ENCODE measurements at places on chromosomes 5 and 9. TPM values are rescaled to one million over a fixed set of nuclear protein-coding genes. Genes with fewer than 3 reads are reported as not detected.

DNA sequence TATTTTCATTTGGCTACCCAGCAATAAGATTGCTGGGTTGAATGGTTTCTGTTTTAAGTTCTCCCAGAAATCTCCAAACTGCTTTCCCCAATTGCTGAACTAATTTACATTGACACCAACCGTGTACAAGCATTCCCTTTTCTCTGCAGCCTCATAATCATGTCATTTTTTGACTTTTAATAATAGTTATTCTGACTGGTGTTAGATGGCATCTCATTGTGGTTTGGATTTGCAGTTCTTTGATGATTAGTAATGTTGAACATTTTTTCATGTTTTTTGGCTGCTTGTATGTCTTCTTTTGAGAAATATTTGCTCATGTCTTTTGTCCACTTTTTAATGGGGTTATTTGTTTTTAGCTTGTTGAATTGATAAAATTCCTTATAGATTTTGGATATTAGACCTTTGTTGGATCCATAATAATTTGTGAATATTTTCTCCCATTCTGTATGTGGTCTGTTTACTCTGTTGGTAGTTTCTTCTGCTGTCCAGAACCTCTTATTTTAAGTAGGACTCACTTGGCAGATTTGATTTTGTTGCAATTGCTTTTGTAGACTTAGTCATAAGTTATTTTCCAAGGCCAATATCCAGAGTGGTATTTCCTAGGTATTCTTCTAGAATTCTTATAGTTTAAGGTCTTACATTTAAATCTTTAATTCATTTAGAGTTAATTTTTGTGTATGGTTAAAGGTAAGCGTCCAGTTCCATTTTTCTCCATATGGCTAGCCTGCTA is 793.7 kb downstream of the BRINP1 start:
- no peak overlapping the region for H3K4me3 ChIP-seq
- no peaks in the 10 kb centered on the region for H3K27me3 ChIP-seq
- no peaks in the 10 kb centered on the region for H3K4me1 ChIP-seq
- no peak overlapping the region for H3K27ac ChIP-seq
- H3K36me3 ChIP-seq = no peaks in the 10 kb centered on the region

GRCh38 chr5:175561085-175561484 is 82.7 kb downstream of the SFXN1 start:
- H3K27me3 ChIP-seq = no peaks in the 10 kb centered on the region
- H3K4me1 ChIP-seq = no peaks in the 10 kb centered on the region
- DNase-seq = no peak
- H3K27ac ChIP-seq = no peak overlapping the region

- no peaks in the 10 kb centered on the region for H3K36me3 ChIP-seq
- H3K4me1 ChIP-seq = peaks cover 19% of the 10 kb centered on the region
- DNase-seq = no peak
- no peak overlapping the region for H3K27ac ChIP-seq
- H3K27me3 ChIP-seq = no peaks in the 10 kb centered on the region
Observed at GRCh38 chr5:138760448-138761110, 7.4 kb downstream of the CTNNA1 start.

DNA sequence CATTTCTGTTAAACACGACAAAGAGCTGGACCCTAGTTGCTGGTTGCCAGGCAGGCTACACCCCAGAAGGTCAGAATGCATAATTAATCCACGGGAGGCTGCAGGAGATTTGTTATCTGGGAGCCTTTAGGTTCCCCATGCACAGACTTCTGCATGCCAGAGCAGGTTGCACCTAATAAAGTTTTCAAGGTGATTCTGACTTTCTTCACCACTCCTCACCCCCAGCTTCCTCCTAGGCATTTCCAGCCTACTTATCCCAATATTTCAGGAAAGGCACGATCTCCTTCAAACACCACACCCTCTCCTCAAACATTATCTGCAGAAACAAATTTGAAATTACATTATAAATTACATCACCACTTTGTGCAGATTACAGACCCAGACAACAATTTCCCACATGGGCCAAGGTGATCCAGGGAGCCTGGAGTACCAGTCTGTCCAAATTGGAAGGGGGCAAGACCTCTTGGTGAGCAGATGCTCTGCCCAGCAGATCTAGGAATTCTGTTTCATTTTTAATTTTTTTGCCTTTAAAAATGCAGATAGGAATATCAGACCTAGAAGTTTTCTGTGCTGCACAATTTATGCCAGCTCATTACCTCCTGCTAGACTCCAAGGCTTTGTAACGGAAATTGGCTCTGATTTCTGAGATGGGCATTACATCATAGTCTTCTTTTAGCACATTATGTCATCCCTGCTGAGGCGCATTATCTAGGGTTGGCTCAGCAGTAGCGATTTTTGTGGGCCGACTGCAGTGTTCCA is 363.4 kb upstream of the SLC30A5 start:
- H3K27ac ChIP-seq = no peak overlapping the region
- no peak overlapping the region for H3K4me3 ChIP-seq
- no peak for DNase-seq
- no peaks in the 10 kb centered on the region for H3K27me3 ChIP-seq

GRCh38 chr5:15687401-15687800 is 187.4 kb downstream of the FBXL7 start:
- no peaks in the 10 kb centered on the region for H3K27me3 ChIP-seq
- H3K4me3 ChIP-seq = no peak overlapping the region
- no peak overlapping the region for H3K27ac ChIP-seq
- H3K36me3 ChIP-seq = no peaks in the 10 kb centered on the region
- no peak for DNase-seq

CCNG1 gene
- polyA plus RNA-seq = 112 TPM

- H3K27ac ChIP-seq = no peak overlapping the region
- H3K4me1 ChIP-seq = peaks cover 18% of the 10 kb centered on the region
- no peaks in the 10 kb centered on the region for H3K27me3 ChIP-seq
- no peak for DNase-seq
- no peaks in the 10 kb centered on the region for H3K36me3 ChIP-seq
- no peak overlapping the region for H3K4me3 ChIP-seq
Observed at GRCh38 chr5:59001154-59001553, 418.3 kb downstream of the RAB3C start.

SLC4A9 gene
- polyA plus RNA-seq = not detected

HAUS6 gene
- polyA plus RNA-seq = 7.6 TPM

COL15A1 gene
- not detected for polyA plus RNA-seq

All from CD4-positive, alpha-beta memory T cell (primary cell).